Epithelial cell of prostate (primary cell): ENCODE measurements at places on chromosomes 2 and 18.

DNA sequence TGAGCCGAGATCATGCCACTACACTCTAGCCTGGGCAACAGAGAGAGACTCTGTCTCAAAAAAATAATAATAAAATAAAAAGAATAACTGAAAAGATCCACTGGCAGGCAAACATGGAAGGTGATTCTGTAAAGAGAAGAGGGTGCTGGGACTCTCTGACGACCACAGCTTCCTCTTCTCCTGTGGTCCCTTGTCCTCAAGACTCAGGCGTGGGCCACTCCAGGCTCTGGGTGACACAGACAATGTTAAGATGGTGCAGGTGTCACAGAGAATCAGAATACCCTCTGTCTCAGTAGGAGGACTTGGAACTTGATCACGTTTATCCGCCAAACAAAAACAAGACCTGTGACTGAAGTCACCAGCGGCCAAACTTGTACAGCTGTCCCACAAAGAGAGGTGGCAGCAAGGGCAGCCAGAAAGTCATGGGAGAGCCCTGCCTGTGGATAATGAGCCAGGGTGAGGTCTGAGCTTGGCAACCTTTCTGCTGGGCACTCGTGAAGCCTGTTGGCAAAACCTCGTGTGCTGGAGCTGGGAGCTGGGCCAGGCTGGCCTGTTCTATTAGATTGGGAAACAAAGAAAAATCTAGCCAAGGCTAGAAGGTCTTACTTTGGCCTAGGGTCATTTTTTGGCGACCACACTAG, 76.4 kb upstream of the ITGA6 start:
- no peak for DNase-seq

- no peak for DNase-seq
These were observed 140.1 kb downstream of the NR4A2 start for GRCh38 chr2:156192468-156192867.

- DNase-seq = no peak
These were observed 81.7 kb upstream of the FAM98A start for GRCh38 chr2:33680644-33681363.

DNA sequence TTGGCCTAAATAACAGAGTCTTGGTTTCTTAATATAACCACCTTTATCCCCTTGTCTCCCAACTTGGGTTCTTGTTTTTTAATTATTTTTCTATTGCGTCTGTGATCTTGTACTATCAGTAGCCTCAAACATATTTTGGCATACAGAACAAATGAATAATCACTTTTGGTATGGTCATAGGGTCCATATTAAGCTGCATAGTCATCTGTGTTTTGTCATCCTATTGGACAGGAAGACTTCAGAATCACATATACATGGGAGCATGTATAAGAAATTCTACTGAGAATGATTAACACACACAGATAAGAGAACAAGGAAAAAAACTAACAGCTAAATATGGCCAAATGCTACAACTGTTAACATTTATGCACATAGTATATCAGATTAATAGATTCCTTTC, 126.0 kb downstream of the MEP1B start:
- DNase-seq = no peak

DNA sequence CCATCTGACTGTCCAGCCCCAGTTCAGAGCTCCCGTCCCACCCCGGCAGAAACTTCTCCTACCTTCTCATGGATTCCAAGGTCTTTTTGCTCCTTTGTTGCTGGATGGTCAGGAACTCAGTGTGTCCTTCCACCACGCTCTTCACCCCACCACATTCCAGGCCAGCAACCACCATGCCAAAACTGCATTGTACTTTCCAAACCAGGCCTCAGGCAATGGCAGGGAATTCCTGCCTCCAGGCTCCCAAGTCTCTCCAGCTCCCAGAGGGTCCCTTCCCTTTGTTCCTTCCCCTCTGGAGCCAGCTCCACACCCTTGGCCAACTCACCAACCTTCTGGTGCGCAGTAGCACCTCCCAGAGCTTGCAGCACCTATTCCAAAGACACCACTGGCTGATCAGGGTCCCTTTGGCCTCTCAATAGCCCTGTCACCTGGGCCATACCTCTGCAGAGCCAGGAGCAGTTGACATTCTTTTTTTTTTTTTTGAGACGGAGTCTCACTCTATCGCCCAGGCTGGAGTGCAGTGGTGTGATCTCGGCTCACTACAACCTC, 8.1 kb downstream of the CHMP1B start:
- no peak for DNase-seq

GRCh38 chr2:53373126-53373525, 394.5 kb upstream of the CHAC2 start:
- no peak for DNase-seq

DNA sequence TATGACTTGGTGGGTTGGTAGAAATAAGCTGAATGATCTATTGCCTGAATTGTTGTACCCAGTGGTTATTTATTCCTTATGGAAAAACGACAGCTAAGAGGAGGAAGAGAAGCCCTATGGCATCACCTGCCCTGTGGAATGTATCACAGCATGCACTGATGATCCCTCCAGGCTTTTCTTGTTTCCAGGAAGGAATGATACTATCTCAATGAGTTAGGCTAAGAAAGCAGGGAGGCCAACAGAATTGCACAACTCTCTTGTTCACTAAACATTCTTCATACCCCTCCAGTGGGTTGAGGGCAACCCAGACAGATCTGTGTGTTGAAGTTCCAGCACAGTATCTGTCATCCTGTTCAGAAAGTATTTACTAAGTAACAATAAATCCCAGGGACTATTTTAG, 1001.7 kb upstream of the GYPC start:
- DNase-seq = no peak

DNA sequence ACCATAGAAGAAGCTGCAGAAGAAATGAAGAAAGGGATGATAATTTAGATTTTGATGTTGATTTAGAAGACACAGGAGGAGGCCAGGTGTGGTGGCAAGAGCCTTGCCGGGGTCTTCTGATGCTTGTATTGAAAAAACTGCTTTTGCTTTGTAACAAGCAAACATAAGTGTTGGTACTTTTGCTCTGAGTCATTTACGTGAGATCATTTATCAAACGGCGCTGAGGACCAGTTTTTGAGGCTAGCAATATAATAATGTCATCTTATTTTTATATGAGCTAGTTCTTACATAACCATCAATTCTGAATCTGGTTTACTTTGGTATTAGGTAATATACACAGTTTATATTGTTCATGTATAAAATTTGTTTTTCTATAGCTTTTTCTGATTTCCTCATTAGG, 30.6 kb downstream of the SPTBN1 start:
- DNase-seq = no peak

- DNase-seq = no peak
These were observed 2.2 kb downstream of the RELCH start for GRCh38 chr18:62189208-62189607.

DNA sequence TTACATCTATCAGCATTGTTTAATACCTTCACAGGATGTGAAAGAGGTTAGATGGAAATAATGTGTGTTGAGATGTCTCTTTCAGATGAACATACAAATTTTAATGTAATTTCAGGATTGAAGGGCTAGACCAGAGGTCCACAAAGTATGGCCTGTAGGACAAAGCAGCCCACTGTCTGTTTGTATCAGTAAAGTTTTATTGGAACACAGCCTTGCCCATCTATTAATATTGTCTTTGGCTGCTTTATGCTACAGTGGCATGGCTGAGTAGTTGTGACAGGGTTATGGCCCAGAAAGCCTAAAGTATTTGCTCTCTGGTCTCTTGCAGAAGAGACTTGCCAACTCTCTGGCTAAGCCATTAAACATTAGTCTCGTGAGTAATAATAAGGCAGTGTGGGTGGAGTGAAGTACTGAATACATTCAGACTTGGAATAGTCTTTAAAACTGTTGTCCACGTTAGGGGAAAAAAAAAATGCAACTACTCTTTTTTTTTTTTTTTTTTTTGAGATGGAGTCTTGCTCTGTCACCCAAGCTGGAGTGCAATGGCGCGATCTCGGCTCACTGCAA, 74.5 kb upstream of the NOSTRIN start:
- DNase-seq = no peak

- DNase-seq = no peak
These were observed 12.3 kb downstream of the ZEB2 start for GRCh38 chr2:144507441-144508171.

GRCh38 chr18:37691162-37691561, 125.6 kb upstream of the CELF4 start:
- no peak for DNase-seq

DNA sequence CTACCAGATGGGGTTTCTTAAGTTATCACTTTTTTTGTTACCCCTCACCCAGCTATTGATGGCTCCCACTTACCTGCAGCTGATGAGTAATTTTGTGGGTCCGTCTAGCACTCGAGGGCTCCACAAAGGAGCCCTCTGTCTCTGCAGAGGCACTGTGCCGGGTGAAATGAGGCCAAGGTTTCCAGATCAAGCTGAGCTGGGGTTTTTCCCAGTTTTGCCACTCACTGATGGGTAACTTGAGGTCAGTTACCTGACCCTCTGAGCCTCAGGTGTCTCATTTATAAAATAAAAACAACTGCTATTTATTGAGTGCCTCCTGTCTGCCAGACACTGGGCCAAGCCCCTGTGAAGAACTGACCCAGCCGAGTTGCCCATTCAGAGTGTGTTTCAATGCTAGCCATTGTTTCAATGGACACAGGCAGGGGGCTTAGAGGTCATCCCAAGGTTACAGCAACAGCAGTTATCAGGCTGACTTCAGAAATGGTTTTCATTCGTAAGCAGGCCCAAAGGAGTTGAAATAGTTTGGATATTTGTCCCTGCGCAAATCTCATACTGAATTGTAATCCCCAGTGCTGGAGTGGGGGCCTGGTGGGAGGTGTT, 192.9 kb downstream of the NCK2 start:
- no peak for DNase-seq

- no peak for DNase-seq
These were observed 112.5 kb downstream of the VIT start for GRCh38 chr2:36809069-36809445.

- DNase-seq = peak; percentile 1
These were observed 396.7 kb upstream of the RGPD4 start for GRCh38 chr2:107430006-107430405.

DNA sequence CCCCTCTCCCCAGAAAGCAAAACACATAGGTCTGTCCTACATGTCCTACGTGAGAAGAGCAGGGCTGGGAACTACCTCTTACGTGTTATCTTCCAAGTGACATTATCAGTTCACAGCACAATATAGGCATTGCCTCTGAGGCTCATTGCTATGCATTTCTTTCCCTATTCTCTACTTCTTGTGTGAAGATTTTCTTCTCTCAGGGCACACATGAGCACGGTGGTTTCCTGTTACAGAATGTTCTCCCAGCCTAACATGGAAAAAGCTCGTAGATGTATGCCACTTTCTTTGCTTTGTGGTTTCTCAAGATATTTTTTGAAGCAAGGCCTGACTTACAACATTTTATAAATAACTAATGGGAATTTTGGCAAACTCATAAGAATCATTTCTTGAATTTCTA, 19.4 kb upstream of the DSC3 start:
- DNase-seq = no peak
